ENCODE measurements at places on chromosomes 2 and 18. TPM values are rescaled to one million over a fixed set of nuclear protein-coding genes. Genes with fewer than 3 reads are reported as not detected.

Gene CPLX4
- total RNA-seq, result not detected

Gene ABCG5
- not detected for total RNA-seq

Gene HES6
- total RNA-seq, result 16.5 TPM

Gene LYG1
- 0.99 TPM for total RNA-seq

Gene TRIM43
- not detected for total RNA-seq

GRCh38 chr2:137969418-137969765 is 5.1 kb downstream of the HNMT start:
- no peak for DNase-seq

DNA sequence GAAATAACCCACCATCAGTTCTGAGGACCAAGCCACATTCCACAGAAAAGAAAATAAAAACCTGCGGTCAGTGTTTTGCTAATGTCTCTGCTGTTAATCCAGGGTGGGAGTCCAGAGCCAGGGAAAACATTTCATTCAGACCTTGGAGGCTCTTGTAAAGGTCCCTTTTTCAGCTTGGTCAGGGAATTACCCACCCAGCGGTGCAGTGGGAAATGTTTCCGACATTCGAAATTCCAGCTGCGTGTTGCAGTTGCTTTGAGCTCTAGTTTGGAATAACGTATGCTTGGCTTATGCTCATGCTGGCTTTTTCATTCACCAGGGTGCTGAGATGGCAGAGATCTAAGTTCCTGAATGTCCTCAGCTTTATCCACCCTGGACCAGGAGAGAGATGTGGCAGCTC is 219.1 kb downstream of the TRIB2 start:
- DNase-seq, result no peak

DNA sequence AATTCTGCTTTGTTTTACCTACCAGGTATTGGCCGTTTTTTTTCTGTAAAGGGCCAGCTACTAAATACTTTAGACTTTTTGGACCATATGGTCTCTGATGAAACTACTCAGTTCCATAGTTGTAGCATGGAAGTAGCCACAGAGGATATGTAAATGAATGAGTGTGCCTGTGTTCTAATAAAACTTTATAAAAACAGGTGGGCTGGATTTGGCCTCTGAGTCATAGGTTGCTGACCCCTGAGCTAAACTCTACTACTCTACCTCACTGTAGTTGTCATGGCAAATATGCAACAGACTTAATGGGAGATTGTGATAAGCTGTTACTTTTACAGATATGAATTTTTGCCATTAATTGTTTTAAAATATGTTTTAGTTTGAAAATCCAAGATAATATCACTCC is 19.7 kb downstream of the CLIP4 start:
- no peak for DNase-seq

DNA sequence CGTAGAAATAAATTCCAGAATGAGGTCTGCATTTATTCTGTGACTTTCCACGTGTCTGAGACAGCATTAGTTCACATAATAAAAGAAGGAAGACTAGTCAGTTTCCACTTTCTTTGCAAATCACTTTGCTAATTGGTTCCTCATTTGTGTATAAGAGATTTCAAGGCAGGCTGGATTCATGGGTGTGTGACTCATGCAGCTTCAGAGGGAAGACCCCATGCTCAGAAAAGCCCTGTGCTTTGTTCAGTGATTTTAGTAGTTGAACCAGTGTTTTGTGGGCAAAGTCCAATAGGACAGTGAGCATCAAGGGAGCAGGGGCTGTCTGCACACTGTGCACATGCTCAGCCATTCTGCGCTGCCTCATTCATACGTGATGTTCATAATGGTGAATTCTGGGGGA is 297.8 kb downstream of the DLGAP1 start:
- no peak for DNase-seq

- no peak for DNase-seq
These were observed 40.4 kb downstream of the KLHL29 start for GRCh38 chr2:23425338-23425871.

GRCh38 chr18:8011906-8012305 is 444.8 kb downstream of the PTPRM start:
- no peak for DNase-seq

- no peak for DNase-seq
These were observed 341.1 kb downstream of the ARL6IP6 start for GRCh38 chr2:153059338-153060052.

DNA sequence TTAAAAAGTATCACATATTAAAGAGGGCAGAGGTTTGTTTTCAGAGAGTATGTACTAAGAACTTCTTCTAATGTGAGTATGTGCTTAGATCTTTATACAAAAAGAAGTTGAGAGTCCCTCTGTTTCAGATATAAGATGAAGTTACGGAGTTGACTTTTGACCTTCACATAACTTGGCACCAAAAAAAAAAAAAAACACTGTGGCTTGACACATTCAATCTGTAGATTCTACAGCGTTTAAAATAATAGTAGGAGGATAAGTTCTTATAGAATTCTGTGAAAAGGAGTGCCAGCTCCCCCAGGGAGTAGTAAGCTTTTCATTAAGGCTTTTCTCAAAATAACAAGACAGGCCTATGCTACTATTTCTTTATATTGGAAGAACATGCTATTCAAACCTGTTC is 105.4 kb upstream of the LRP1B start:
- DNase-seq, result no peak

DNA sequence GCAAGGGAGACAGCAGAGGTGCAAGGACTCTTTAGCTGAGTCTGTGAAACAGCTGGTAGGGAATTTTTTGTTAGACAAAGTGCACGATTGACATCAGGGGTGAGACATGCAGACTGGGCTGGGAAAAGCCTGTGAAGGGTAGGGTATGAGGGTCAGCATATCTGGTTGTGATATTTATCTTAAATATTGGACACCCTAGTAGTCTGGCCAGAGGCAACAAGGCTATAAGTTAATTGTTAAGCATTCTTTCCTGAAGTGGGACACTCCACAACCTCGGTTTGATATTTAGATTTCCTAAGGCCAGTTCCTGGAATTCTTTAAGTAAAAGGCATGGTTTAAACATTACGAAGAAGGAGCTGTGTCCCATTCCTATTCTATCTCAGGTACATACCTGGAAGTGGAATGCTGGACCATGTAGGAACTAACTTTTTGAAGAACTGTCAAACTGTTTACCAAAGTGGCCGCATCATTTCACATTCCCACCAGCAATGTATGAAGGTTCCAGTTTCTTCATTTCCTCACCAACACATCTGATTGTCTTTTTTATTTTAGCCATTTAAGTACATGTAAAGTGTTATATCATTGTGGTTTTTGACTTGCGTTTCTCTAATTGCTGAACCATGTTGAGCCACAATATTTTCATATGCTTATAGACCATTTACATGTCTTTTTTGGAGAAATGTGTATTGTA is 22.5 kb downstream of the EHBP1 start:
- DNase-seq, result no peak

DNA sequence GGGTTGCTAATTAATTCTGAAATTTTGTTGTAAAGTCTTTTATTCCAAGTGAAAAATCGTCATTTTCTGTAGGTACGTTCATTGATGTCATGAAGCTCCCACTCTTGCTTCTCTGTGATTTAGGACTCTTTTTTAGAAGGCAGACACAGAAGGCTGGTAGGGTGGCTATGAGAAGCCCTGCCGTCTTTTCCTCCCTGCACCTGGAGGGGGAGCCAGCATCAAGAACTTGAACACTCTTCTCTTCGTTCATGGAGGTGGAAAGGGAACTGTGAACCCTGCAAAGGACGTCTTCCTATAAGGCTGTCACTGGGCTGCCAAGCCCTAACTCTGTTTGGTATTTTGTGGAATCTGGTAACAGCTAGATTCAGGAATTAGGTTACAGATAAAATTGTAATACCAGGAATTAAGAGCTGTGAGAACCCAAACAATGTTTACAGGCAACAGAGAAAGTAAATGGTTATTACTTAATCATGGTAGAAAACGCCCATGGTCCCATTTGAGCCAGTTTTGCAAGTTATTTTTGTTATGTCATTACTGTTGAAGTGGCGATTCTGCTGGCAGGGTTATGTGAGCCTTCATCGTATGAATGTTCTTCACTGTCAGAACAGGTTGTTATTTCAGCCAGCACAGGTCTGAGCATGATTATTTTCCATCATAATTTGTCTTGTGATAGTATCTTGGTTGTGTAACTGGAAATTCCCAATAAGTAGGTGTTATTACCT is 112.2 kb downstream of the OSBPL6 start:
- no peak for DNase-seq

- no peak for DNase-seq
These were observed 271.5 kb downstream of the EXOC6B start for GRCh38 chr2:72554381-72554780.

DNA sequence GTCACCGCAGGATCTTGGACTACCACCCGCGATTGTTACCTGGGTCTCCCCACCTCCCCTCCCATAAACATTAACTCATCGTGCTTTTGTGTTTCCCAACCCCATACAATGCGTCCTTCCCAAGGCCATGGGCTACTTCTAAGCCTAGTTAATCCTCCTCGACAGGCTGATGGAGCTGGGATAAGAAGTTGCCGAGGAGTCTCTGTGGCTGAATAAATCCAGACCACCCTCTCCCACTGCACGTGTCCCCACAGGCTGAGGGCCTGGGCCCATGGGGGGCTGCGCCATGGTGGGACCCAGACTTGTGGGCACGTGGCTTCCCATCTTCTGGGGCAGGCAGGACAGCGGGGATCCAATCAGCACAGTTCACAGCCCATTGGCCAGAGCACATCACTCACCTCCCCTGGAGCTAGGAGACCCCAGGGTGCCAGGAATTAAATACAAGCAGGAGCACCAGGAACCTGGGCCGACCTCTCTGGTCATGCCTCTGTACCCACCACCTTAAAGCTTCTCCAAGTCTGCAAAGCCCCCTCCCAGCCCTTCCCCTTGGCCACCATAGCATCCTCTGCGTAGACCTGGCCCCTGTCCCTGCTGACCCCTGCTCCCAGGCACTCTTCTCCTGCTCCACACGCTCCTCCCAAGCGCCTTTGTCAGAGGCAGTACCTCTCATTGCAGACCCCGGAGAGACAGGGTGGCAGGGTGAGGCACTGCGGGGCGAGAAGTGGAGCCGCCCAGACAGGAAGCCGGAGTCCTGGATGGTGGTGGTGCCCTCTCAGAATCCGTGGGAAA is 51.0 kb upstream of the ID2 start:
- peak; percentile 57 for DNase-seq

- DNase-seq, result no peak
These were observed 163.2 kb upstream of the KLF7 start for GRCh38 chr2:207328944-207329386.

GRCh38 chr2:217938036-217938435 is 64.8 kb downstream of the TNS1 start:
- DNase-seq, result no peak

DNA sequence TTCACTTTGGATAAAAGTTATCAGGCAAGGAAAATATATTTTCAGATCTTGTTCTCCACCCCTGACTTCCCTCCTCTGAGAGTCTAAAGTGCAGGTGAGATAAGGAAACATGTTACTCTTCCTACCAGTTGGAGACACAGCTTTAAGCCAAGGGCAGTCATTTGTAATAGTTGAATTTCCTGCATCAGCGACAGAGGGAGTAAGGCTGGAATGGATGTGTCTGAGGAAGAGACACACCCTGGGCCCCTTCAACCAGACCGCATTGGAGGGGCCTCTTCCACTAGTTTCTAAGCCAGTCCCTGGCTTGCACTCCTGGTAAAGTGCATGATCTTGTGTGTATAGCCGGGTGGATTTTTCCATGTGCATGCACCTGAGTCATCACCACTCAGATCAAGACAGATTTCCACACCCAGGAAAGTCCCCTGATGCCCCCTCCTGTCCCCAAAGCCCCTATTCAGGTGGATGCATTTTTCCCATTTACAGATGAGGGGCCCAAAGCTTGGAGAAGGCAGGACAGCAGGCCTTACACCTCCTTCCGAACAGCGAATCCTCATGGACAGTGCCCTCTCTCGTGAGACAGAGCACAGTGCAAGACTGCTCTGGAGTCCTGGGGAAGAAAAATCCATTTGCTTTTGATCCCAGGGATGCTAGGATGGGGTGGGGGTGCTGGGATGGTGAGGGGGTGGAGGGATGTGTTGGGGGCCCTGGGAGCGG is 66.7 kb upstream of the SH3RF3 start:
- DNase-seq, result no peak

DNA sequence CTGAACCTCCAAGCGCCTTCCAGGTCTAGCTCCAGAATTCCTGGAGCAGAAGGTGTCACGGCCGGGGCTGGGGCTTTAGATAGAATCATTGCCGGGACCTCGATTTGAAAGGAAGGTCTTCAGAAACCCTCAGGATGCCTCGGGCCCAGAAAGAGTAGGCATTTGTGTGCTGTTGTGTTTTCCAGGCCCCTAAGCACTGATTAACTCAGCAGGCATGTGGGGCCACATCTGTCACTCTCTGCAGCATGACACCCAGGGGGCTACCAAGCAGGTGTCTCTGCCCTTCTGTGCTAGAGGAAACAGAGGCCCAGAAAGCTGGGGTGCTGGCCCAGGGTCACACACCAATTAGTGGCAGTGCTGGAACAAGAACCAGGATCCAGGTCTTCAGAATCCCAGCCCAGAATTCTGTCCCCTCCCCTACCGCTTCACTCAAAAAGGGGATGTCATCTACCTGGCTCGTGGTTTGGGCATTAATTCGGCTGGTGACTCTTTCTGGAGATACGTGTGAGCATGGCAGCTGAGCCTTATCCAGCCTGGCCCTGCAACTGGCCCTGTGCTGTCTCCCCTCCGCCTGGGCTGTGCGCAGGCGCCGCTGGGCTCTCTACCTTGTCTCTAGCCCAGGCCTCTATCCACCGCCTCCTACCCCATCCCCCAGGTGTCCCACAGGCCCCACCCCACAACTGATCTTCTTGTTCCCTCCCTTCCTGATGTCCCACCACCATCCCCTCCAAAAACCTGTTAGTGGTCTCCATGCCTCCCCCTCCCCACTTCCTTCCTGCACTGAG is 245.4 kb downstream of the ATAD2B start:
- no peak for DNase-seq

DNA sequence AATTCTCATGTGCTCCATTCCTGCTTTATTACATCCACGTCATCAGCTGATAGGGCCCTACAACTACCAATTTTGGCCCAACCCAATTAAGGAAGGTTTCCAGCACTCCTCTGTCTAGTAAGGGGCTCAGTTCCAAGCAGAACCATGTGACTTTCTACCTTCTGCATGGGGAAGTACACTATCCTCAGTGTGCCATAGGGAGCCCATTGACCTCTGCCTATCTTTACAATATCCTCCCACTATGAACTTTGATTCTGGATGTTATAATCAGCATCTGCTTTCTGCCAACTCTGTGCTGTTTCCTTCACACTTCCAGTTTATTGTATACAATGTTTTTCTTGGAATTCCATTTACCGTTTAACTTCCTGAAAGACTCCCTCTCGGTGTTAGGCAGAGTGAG is 53.9 kb upstream of the GCFC2 start:
- DNase-seq, result no peak
